ENCODE measurements at places on chromosomes 16 and 17. TPM values are rescaled to one million over a fixed set of nuclear protein-coding genes. Genes with fewer than 3 reads are reported as not detected.
A peak's percentile ranks its signal among the peaks of the same experiment; 100 is the strongest.

- no peak for DNase-seq
Measured at GRCh38 chr16:67283039-67283825, 3.9 kb downstream of the PLEKHG4 start.

GRCh38 chr16:18984435-18985005 is 786 bp downstream of the TMC7 start:
- no peak for DNase-seq

- no peak for DNase-seq
Measured at GRCh38 chr17:15154618-15155017, 110.5 kb downstream of the PMP22 start.

- DNase-seq = no peak
Measured at GRCh38 chr16:10971560-10971961, 27.2 kb downstream of the CLEC16A start.

HSD3B7 gene
- total RNA-seq = 0.11 TPM

DNA sequence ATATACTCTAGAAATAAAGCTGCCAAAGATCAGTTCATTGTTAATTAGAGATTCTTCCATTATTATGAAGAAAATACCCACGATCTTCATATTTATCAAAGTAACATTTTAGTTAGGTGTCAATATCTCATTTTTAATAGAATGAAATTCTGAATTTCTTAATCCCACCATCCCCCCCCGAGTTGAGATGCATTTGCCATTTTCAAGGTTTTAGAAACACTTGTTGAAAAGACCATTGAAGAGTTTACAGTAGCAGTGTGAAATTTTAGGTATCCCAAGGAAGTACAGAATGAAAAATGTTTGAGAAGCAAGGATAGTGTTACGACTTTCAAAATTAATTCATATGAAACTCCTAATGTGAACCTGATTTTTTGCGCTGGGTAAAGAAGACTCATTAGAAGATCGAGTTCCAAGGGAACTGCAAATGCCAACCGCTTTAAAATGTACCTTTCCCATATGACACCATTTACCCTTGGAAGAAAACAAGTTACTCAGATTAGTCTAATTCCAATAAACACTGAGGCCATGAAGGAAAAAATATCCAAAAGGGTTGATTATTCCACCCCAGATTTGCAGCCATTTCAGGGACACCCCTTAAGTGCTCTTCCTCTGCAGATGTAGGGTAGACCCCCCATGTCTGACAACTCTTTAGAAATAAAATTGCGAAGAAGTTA is 731 bp downstream of the IKZF3 start:
- no peak for DNase-seq

EIF4A3 gene
- 79.7 TPM for total RNA-seq

GRCh38 chr17:67800495-67800928 is 24.8 kb upstream of the BPTF start:
- DNase-seq = peak; percentile 9

DNA sequence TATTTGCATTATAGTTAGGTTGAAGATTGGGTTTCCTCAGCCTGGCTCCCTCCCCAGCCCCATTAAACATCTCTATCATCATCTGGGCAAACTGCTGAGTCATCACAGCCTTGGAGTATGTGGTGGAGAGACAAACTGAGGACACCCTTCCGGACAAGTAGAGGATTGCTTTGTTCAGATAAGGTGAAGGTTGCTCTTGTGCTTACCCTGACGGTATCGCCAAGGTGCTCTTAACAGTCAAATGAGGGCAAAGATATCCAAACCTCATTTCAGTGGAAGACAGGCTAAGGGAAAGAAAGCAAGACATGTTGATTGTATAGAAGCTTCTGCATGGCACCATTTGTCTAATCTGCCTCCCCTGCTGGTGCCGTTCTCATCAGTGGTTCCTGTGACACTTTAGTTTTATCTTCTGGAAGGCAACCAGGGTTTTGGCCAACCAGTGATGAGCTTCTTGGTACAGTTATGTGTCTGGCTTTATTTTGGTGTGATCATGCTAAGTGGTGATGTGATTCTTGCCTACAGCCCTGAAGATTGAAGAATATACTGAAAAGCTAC is 56.9 kb upstream of the LGALS9 start:
- DNase-seq = no peak

DNA sequence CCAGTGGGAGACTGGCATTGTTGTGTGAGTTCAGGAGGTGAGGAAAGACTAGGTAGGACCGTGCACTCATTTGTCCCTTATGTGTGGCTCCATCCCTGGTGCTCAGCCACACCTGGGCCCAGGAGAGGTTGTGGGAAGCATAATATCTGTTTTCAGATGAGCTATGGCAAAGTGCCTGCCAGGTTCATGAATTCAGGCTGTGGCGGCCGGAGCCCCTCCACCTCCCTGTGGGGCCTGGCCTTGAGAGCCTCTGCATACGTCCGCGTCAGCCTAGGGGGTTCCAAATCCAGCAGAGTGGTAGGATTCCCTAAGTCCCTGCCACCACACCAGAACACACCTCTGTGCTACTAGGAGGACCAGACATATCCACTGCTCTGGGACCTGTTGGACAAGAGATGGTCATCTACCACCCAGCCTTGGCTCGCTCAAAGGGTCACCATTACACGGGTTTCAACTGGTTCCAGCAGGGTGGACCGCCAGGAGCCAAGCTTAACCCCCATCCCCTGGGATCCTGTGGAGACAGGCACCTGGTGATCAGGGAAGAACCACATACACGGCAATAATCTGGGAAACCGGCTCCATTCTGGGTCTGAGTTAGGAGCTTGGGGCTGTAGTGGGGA is 2.0 kb downstream of the B3GNT9 start:
- no peak for DNase-seq

DNA sequence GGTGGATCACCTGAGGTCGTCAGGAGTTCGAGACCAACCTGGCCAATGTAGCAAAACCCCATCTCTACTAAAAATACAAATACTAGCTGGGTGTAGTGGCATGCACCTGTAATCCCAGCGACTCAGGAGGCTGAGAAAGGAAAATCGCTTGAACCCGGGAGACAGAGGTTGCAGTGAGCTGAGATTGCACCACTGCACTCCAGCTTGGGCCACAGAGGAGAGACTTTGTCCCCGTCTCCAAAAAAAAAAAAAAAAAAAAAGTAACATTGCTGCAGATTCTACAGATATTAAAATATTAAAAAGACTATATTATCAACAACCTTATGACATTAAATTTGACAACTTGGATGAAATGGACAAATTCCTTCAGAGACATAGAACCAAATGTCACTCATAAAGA is 25.7 kb downstream of the MBTD1 start:
- no peak for DNase-seq

DNA sequence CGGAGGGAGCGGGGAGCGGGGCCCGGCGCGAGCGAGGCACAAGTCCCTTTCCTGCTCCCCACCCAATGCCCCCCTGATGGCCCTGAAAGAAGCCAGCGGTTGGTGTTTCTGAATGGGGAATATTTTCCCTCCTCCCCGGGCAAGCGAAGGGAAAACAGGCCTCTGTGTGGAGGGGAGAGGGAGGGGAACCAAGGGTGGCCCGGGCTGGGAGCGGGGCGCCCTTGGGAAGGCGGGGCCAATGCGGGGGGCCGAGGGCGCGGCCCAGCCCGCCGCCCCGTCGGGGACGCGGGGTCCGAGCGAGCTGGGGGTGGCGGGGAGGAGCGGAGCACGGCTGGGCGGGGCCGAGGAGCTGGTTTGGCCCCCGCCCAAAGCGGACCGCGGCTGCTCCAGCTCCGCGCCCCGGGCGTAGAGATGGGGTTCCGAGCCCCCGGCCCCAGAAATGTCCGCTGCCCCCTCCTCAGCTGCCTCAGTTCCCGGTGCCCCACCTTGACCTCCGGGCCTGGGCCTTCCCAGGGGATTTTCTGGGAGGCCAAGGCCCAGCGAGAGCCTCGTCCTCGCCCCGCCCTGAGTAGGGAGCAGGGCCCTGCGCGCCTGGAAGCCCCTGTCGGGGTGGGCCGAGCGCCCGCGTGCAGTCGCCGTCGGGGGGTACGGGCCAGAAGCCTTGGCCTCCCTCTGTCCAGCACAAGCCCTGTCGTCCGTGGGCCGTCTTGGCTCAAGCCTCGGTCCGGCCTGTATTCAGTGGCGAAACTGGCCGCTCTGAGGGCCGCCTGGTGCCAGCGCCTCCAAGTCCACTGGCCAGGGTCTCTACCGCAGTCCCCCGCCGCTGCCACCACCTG is 3.9 kb upstream of the HEXIM1 start:
- peak; percentile 40 for DNase-seq

NMT1 gene
- 62.2 TPM for total RNA-seq

- DNase-seq = no peak
Measured at GRCh38 chr17:76834870-76835269, 33.3 kb upstream of the MGAT5B start.

DNA sequence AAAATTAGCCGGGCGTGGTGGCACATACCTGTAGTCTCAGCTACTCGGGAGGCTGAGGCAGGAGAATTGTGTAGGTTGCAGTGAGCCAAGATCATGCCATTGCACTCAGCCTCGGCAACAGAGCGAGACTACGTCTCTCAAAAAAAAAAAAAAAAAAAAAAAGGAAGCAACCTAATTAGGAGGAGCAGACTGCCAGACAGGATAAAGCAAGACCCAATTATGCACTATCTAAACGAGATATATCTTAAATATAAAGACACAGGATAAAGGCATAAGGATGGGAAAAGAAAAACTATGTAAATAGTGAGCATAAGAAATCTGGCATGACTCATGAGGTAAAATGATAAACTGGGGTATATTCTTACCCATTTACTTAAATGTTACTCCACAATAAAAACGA is 4.9 kb downstream of the TXNDC11 start:
- DNase-seq = no peak

DNA sequence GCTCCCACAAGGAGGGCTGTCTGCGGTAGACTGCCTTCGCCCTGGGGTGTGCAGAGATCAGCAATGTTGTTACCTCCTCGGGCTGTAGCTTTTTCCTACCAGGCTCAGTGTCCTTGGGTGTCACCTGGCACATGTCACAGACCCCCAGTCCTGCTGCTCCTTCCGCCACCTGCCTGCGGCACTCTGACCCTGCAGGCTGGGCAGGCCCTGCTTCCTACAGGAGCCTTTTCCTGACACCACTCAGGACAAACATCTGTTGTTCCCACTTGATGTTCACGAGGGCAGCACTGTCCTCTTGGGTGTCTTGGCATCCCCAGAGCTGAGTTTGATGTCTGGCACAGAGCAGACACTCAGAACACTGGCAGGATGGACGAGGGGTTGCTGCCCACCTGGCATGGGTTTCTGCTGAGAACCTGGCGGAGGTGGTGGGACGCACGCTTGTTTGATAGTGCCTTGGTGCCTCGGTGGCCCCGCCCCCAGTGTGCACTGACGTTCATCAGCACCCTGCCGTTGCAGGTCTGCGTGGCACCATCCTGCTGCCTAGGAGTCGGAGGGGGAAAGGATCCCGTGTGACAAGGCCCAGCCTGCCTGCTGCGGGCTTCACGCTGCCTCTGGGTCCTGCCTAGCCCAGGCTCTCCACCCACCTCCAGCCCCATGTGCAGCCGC is 26.7 kb upstream of the NUDT16L1 start:
- no peak for DNase-seq

- no peak for DNase-seq
Measured at GRCh38 chr17:18377437-18378204, at the start of gene EVPLL. Gene EVPLL (plus strand): TSS chr17:18377778. CDS start chr17:18380938, 3,160 bp downstream.

DNA sequence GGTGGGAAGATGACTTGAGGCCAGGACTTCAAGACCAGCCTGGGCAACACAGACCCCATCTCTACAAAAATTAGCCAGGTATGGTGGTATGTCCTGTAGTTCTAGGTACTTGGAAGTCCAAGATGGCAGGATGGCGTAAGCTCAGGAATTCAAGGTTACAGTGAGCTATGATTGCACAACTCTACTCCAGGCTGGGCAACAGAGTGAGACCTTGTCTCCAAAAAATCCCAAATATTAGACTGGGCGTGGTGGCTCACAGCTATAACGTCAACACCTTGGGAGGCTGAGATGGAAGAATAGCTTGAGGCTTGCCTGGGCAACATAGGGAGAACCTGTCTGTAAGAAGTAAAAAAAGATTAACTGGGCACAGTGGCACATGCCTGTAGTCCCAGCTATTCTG is 30.8 kb downstream of the SUZ12 start:
- no peak for DNase-seq

DNA sequence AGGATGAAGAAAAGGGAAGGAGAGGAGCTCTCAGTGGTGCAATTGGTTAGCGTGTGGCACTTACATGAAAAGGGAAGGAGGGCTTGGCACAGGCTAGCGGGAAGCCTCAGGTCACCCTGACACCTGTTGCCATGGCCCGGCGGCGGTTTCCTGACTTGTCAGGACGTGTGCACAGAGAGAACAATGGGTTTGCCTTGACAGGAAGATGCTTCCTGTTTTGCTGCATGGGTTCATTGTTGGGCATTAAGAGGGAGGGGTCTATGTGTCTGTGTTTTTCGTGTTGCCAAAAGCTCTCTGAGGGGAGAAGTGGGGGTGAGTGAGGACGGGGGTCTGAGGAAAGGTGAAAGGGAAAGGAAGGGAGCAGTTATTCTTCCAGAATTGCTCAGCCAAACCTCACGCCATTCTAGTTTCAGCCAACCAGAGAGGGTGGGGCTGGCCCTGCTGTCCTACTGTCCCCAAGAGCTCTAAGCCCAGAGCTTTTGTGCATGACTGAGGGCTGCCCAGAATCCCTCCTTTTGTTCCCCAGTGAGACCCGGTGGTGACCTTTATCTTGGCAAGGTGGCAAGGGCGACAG is 17.1 kb upstream of the CCR7 start:
- DNase-seq = peak; percentile 81

FNDC8 gene
- total RNA-seq = not detected

UNC13D gene
- 110 TPM for total RNA-seq

TXNDC11 gene
- total RNA-seq = 112 TPM

TGFB1I1 gene
- 0.36 TPM for total RNA-seq

DNA sequence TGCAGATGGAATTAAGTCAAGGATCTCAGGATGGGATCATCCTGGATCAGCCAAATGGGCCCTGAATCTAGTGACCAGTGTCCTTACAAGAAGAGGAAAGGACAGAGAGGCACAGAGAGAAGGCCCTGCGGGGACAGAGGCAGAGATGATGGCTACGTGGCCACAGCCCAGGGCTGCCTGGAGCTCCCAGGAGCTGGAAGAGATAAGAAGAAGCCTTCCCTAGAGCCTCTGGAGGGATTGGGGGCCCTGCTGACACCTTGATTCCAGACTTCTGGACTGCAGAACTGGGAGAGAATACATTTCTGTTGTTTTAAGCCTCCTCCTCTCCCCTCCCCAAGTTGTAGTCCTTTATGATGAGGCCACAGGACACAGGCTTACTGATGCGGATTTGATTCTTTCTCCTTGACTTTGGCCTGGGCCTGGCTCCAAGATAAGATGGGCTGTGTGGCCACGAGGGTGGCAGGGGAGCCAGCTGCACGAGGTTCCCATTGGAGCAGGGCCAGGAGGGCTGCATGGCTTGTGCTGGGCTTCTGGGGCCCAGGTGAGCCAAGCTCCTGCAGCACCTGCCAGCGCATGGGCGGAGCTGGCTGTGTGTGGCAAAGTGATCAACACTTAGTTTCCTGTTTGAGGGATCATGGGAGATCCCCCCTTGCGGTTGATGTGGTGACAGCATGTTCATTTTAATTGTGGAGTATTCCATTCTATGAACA is 146.1 kb downstream of the IRF8 start:
- DNase-seq = peak; percentile 14

DNA sequence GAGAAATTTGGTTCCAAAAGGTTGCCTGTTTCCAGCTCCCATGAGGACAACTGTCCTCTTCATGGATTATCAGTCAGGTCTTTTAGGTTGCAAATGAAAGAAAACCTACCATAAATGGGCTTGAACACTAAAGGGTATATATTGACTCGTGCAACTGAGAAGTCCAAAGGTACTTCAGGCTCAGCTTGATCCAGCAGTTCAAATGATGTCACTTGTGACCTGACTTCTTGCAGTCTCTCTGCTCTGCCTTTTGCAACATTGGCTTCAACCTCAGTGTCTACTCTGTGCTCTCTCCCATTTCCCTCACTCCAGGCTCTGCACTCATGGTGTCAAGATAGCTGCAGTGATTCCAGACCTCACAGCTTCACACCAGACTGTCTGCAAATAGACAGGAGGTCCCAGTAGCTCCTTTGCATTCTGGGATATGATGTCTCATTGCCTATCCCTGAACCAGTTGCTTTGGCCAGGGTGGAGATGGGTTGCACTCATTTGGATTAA is 5.5 kb upstream of the CALB2 start:
- DNase-seq = no peak
